Kasumi-1 (cell line): ENCODE measurements at places on chromosomes 1 and 21.

GRCh38 chr1:114692947-114693346, 2.4 kb downstream of the AMPD1 start:
- DNase-seq = no peak

GRCh38 chr1:200359610-200360163, 50.1 kb downstream of the ZNF281 start:
- DNase-seq = peak; percentile 43

- no peak for DNase-seq
These were observed 3.1 kb upstream of the HMGCS2 start for GRCh38 chr1:119771770-119772169.

GRCh38 chr1:18929686-18930085, 26.8 kb downstream of the IFFO2 start:
- no peak for DNase-seq

GRCh38 chr1:222928212-222928611, 113.4 kb downstream of the DISP1 start:
- no peak for DNase-seq

- peak; percentile 4 for DNase-seq
These were observed 2.6 kb upstream of the CSTB start for GRCh38 chr21:43778469-43779335.
